ENCODE measurements at places on chromosomes 2 and 18.

DNA sequence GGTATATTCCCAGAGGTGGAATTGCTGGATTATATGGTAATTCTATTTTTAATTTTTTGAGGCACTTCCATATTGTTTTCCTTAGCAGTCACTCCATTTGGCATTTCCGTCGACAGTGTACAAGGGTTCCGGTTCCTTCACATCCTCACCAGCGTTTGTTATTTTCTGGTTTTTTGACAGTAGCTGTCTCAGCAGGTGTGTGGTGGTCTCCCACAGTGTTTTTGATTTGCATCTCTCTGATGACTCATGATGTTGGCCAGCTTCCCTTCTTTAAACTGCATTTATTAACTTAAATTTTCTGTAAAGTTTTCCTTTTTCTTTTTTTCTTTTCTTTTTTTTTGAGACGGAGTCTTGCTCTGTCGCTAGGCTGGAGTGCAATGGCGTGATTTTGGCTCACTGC lies 19.7 kb downstream of the SH3BP4 start:
- DNase-seq: no peak

- DNase-seq: no peak
Observed at GRCh38 chr2:188810586-188810985, 163.6 kb upstream of the COL3A1 start.

- DNase-seq: no peak
Observed at GRCh38 chr18:58456625-58457024, 172.3 kb downstream of the ALPK2 start.

DNA sequence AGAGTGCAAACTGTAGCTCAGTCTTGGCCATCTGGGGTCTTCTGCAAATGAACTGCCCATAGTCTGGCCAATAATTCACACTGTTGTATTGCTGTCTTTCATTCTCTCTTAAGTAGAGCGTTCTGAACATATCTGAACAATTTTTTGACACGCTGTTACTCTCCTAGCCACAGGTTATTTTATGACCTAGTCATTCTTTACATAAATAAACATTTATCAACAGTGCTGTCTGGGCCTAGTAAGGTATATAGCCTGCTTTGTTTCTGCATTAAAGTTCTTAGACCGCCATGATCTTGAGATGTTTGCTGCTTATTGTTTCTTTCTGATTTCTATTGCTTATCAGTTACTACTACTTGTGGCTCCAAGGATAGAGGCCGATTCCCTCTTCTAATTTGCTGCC lies 226.4 kb downstream of the NEDD4L start:
- DNase-seq: no peak

DNA sequence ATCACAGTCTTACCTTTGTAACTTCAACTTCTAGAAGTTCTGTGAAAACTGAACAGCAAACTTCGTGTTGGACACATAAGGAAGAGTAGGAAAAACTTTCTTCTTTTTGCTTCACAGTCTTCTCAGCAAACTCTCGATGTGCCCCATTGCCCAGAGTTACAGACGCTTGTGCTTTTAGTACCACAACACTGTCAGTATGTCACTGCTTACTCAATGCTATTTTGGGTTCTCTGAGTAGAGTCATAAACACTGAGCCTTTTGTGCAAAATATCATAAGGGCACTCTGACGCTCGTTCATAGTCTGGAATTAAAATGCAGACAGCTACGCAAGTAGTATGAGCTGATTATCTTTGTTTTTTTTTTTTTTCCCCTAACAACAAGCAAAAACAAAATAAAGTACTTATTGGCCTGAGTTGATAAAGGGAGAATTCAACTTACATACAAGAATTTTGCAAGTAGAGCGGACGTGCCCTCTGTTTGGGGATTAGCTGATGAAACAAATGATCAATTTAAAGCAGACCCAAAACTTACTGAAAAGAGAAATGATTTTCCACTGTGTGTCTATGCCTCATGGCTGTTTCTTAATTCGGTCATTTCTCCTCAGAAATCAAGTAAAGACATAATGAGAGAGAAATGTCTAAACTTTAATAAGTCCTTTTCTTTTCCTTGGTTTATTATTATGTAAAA lies at the start of gene CDH19:
TSS of gene CDH19 (minus strand) at position 150 of the 687 bp plus-strand sequence. CDS start 31,886 bp downstream, outside the sequence.
- DNase-seq: no peak

DNA sequence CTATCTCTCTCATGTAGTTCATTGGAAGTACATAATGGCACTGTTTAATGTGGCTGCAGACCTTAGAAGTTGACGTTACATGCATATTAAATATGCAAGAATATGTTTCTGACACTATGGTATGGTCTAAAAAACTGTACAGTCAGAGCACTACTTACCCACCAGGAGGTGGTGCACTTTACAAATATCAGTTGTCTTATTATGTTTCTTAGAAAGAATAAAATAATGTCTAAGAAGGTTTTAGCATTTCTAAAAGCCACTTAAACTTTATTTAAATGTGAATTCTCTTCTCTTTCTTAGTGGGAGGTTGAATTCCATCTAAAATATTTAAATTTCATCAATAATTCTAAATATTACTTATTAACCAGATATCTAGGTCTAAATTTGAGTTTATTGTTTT lies 4.3 kb downstream of the TMEFF2 start:
- DNase-seq: no peak

GRCh38 chr2:33458248-33458819 lies 18.1 kb upstream of the RASGRP3 start:
- DNase-seq: no peak

DNA sequence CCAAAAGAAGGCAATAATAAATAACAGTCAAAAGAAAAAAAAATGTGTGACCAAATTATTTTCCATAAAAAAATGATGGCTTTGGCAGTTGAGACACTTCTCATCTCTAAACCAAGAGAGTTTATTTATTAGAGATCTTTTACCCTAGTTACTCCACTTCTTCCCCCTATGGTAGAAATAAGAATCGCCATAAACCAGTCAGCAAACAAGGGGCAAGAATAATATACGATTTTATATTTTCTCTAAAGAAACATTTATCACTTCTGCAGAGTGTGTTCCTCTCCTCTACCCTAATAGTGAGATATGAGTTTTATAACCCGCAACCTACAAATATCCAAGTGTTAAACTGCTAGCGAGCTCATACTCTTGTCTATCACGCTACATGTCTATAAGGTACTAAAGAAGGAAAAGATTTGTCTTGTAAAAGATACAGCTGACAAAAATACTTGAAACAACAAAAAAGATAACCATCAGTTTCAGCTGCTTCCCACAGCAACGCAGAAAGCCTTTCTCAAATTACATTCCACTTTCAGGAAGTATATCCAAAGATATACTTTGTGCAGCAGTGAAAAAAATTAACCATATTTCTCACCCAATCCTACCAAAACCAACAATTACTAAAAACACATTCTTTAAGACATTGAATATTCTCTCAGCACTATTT lies 2.3 kb downstream of the RNF103 start:
- DNase-seq: no peak

- no peak for DNase-seq
Observed at GRCh38 chr2:148684507-148684906, 40.0 kb downstream of the EPC2 start.

DNA sequence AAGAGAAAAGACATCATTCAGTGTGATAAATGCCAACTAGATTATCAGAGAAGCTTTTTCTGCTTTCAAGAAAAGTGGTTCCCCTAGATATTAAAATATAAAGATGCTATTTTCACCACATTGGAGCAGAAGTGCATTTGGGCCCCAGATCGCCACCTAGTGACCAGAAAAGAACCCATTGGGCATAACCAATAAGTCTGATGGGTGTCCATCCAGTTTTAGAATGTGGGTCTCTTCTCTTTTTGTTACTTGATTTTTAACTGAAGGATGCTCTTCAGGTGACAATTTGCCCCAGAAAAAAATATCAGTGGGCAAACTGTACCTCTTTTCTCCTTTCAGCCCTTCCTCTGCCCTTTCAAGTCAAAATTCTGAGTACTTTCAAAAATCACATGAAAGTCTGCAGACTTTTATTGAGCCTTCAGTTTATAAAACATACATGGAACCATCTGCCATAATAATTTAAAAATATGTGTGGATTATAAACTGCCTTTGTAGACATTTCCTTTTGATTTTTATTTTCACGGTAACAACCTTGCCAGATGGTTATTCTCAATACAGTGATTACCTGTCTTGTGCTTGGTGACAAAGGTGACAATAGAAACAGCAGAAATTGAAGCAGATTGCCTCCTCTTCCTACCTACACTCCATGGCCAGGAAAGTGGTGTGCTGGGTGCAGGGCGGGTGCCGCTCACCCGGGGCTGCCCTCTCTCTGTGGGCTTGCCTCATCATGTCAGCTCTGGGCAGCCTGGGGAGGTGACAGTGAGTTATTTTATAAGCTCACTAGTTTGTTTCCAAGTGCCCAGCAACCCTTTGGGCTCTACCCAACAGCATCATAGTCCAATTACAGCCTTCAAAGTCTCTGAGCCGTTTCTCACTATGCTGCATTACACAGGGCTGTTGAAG lies 124.5 kb downstream of the DCDC2C start:
- no peak for DNase-seq

GRCh38 chr18:56907771-56908170 lies 239.1 kb upstream of the BOD1L2 start:
- DNase-seq: no peak

DNA sequence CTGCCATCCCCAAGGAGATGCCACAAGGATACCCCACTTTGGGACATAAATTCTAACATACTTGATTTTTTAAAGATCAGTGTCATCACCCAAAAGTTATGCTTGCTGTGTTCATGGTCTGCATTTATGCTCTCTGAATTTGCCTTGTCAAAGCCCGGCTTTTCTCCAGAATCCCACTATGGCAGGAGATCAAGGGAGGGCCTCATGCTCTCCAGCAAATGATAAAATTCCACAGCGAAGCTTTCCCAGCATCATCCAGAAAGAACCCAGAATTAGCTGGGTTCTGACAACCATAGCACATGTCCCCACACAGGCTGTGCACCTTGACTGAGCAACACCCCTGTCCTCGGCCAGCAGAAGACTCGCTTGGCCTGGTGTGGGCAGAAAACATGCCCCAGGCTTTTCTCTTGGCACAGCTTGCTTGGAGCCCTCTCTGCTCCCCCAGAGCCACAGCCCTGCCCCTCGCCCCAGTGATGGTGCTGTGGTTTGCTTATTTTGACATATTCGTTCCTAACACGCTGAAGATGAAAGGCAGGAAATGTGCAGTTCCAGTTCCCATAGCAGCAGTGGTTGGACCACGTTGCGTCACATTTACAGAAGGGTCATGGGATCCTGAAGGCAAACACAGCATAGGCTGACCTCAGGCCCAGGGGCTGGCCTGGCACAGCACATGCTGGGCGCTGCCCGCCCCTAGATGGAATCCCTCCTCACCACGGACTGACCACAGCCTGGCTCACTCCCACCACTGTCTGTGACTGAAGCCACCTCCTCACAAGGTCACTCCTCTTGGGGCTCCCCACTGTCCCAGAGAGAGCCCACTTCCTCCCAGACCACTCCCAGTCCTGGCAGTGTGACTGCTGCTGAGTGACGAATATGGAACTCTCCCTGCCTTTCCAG lies 14.1 kb upstream of the CHRNA1 start:
- peak; percentile 99 for DNase-seq

- peak; percentile 19 for DNase-seq
Observed at GRCh38 chr18:49055754-49056172, 105.0 kb upstream of the SMAD7 start.

DNA sequence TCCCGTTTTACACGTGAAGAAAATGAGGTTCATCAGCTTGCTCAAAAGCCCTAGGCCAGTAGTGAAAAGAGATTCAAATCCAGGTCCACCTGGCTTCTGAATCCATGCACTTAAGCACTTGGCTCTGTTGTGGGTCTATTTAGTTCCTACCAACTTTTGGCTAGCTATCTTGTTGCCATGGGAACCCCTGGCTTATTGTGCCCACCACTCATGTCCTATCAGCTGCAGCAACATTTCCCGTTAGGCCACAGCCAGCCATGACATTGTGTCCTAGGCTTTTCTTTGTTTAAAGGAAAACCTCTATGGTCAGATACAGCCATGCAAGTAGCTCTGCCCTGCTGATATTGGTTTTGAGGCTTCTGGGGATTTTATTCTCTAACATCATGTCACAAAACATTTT lies 49.8 kb downstream of the PLEK start:
- DNase-seq: no peak

All from BJ (cell line).